ENCODE measurements at places on chromosomes 13 and 19. TPM values are rescaled to one million over a fixed set of nuclear protein-coding genes. Genes with fewer than 3 reads are reported as not detected.

The FCER2 gene
- not detected for total RNA-seq

The C19orf38 gene
- total RNA-seq, result not detected

The LPAR2 gene
- 5.2 TPM for total RNA-seq

The ZNRF4 gene
- total RNA-seq, result not detected

The FARSA gene
- 59.9 TPM for total RNA-seq

The TEX26 gene
- total RNA-seq, result not detected

The FCGBP gene
- 1.3 TPM for total RNA-seq

The CYP2F1 gene
- not detected for total RNA-seq

The SLC6A16 gene
- 1.6 TPM for total RNA-seq

The AMER2 gene
- not detected for total RNA-seq

The PROZ gene
- total RNA-seq, result not detected

The CLDN10 gene
- total RNA-seq, result 0.26 TPM

The ZNF320 gene
- total RNA-seq, result not detected

The TUBB4A gene
- 6.5 TPM for total RNA-seq

The PSG3 gene
- 0.07 TPM for total RNA-seq

The DIRAS1 gene
- total RNA-seq, result 3.7 TPM

The PLK5 gene
- not detected for total RNA-seq

The KLK3 gene
- not detected for total RNA-seq

The N4BP2L1 gene
- total RNA-seq, result 0.42 TPM

The DCLK1 gene
- 0.96 TPM for total RNA-seq

The SKA3 gene
- total RNA-seq, result 12.4 TPM

The NLRP9 gene
- not detected for total RNA-seq

The SIAH3 gene
- 0.01 TPM for total RNA-seq

The PDE4C gene
- total RNA-seq, result not detected

The PRRG2 gene
- 0.56 TPM for total RNA-seq

The TLE6 gene
- total RNA-seq, result 5.0 TPM

The TGDS gene
- 9.2 TPM for total RNA-seq

The ZNF571 gene
- 1.6 TPM for total RNA-seq

The CEACAM6 gene
- total RNA-seq, result 17.3 TPM

The TMEM238 gene
- 10.0 TPM for total RNA-seq

The ZNF547 gene
- 0.85 TPM for total RNA-seq

The ZNF549 gene
- total RNA-seq, result 1.4 TPM

The THSD1 gene
- 7.3 TPM for total RNA-seq

The KASH5 gene
- total RNA-seq, result not detected
